ENCODE measurements at places on chromosomes 7 and 10. TPM values are rescaled to one million over a fixed set of nuclear protein-coding genes. Genes with fewer than 3 reads are reported as not detected.

TMEM213 gene
- not detected for total RNA-seq

CYP3A5 gene
- 1.1 TPM for total RNA-seq

OR6B1 gene
- total RNA-seq, result not detected

IL2RA gene
- total RNA-seq, result not detected

BAIAP2L1 gene
- 38.0 TPM for total RNA-seq

CDC14C gene
- 0.03 TPM for total RNA-seq
